GM13976 (cell line): ENCODE measurements at places on chromosomes 2 and 18.

GRCh38 chr2:217216982-217217381 lies 357.1 kb upstream of the TNP1 start:
- no peak for DNase-seq

DNA sequence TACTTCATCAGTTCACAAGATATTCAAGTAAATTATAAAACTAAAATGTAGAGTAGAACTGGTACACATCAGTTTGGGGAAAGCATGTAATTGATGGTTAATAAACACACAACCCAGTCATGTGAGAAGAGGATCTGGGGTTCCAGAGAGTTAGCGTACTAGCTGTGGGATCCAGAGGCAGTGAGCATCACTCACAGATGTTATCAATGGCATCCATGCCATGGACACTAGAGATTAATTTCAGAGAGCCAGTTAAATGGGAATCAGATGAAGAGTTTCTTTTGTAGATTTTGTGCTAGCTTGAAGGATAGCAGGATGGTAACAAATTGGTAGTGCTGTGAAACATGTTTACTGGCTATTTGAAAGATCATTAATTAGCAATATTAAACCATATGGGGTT lies 21.8 kb upstream of the CCDC68 start:
- DNase-seq = no peak

GRCh38 chr2:68932402-68932801 lies 20.3 kb downstream of the GKN2 start:
- no peak for DNase-seq

DNA sequence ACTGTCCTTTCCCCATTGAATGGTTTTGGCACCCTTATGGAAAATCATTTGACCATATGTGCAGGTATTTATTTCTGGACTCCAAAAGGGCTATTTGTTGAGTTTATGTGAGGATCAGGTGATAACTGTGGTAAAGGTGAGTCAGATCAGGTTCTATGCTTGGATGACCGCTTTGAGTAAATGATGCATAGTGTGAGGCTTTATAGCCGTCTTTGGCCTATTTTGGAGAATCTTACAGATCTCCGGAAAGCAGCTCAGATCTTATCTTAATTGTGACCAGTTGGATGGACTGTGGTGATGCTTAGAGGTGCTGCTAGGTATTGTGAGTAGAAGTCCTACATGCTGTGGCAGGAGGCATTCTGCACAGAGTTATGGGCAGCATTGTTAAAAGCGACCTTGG lies 126.2 kb downstream of the METTL8 start:
- peak; percentile 55 for DNase-seq

- no peak for DNase-seq
Observed at GRCh38 chr2:146785101-146785500, 1059.7 kb upstream of the ACVR2A start.

GRCh38 chr2:17915811-17916518 lies 37.5 kb downstream of the KCNS3 start:
- no peak for DNase-seq

DNA sequence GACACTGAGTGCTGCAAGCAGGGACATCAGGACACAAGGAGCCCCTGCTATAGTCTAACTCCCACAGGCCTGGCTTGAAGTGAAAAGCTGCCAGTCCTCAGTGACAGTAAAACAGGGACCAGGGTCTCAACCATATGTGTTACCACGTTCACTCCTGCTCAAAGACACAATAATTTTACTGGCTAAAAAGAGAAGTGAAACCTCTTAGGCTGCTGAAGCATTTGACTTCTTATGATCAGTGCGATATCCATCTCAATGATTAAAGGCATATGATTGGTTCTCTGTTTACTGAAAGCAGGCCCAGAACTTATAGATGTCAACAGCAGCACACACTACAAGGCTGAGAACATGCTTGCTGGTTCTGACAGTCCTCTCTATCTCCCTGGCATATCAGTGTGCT lies 129.8 kb upstream of the LMAN1 start:
- DNase-seq = peak; percentile 36

- no peak for DNase-seq
Observed at GRCh38 chr2:201357221-201357620, at the start of gene FLACC1. FLACC1 (minus strand) TSS chr2:201357345; CDS start chr2:201351404, 5,941 bp downstream.

- no peak for DNase-seq
Observed at GRCh38 chr2:94996305-94997100, 29.0 kb upstream of the MAL start.

- DNase-seq = no peak
Observed at GRCh38 chr2:181120625-181121024, 140.2 kb downstream of the UBE2E3 start.

GRCh38 chr2:127626917-127627739 lies 18.8 kb upstream of the GPR17 start:
- no peak for DNase-seq

GRCh38 chr2:139518321-139518720 lies 738.1 kb upstream of the NXPH2 start:
- no peak for DNase-seq

- no peak for DNase-seq
Observed at GRCh38 chr2:68686178-68686577, 42.8 kb downstream of the PROKR1 start.

GRCh38 chr2:115484983-115485382 lies 1042.5 kb downstream of the DPP10 start:
- DNase-seq = no peak

DNA sequence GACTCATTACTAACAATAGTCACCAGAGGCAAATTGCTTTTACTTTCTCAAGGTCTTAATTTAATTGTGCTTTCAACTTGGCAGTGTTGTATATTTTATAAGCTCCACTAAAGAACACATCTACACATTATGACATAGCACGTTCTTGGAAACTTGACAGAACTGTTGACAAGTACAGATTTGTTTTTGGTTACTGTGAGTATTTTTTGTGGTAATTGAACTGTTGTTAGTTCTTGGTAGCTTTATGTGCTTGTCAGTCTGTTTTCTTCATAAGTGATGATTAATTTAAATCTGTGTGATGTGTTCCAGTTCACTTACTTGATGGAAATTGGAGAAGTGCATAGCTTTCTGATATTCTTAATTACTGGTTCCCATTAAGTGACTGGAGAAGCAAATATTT lies 63.9 kb downstream of the COMMD1 start:
- no peak for DNase-seq

- no peak for DNase-seq
Observed at GRCh38 chr2:46167406-46167805, 129.8 kb upstream of the EPAS1 start.

DNA sequence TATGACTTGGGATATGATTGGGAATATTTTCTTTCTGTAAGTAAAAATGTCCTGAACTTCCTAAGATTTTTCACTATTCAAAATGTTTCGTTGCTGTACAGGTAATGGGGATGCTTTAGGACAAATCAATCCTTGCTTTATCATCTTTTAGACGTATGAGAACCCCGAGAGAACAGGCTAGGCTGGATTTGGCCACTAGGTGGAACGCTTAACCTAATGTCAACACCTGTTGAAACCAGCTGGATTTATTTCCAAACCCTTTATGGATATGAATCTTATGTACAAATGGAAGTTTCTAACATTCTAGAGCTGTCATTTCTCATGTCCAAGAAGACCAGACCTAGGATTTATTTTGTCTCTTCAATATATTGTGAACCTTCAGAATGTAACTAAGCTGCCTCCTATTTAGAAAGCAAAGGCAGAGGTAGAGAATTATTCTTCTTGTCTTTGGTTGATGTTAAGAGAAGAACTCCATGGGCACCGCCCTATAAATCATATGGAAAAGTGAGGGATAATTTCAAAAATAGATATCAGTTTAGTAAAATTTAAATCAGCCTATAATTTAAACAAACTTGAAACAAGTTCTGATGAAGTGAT lies 96.7 kb downstream of the PMAIP1 start:
- no peak for DNase-seq

DNA sequence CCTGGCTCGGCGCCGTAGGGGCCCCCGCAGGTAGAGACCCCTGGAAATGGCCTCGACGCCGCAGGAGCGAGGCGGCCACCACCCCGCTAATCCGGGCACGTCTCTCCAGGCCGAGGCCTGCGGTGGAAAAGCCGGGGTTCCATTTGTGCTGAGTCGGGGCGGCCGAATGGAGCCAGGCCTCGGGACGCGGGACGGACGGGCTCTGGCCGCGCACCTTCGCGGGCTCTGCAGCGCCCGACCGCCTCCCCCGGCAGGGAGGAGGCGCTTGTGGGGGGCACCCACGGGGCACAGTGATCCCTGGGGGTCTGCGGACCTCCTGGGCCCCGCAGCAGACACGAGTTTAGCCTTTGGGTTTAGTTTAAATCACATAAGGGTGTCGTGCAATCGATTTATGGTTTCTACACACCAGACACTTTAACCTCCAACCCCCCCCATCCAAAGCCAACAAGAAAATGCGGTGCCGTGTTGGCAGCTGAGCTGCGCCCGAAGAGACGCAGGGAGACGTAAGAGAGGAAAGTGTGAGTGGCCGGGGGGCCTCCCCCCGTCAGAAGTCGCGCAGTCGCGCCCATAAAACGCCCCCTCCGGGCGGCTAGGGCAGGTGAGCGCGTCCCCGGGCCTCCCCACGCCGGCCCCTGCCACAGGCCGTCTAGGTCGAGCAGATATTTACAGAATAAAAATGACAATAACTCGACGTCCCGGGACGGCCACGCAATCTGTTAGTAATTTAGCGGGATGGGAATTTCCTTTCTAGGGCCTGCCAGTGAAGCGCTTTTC lies 1.0 kb upstream of the NFATC1 start:
- DNase-seq = peak; percentile 66
